ENCODE measurements at places on chromosomes 4 and X. TPM values are rescaled to one million over a fixed set of nuclear protein-coding genes. Genes with fewer than 3 reads are reported as not detected.

AREG gene
- total RNA-seq, result 173 TPM

RFC1 gene
- 25.2 TPM for total RNA-seq

GUCY1B1 gene
- not detected for total RNA-seq

ITIH6 gene
- 0.20 TPM for total RNA-seq

NLGN3 gene
- not detected for total RNA-seq

CFAP99 gene
- not detected for total RNA-seq

KLF8 gene
- total RNA-seq, result 1.5 TPM

GNL3L gene
- 43.2 TPM for total RNA-seq

NRK gene
- not detected for total RNA-seq

SASH3 gene
- total RNA-seq, result not detected

DNA sequence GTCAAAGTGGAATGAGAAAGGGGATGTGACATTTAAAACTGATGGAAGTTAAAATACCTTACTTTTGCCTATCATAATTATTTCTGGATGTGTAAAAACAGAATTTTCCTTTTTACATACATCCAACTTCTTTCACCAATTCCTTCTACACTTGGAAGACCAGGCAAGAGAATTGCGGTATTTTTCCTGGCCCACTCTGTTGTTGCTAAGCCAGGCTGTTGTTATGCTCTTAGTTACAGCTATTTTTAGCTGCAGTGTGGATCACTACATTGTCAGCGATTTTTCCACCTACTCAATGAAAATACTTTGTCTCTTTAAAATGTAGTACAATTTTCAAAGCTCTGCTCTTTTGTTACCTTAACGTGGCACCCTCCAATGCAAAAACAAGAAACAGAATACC is 43.4 kb downstream of the NKX6-1 start:
- DNase-seq, result no peak

- DNase-seq, result no peak
Measured at GRCh38 chr4:26369581-26369980, 48.8 kb downstream of the RBPJ start.

DNA sequence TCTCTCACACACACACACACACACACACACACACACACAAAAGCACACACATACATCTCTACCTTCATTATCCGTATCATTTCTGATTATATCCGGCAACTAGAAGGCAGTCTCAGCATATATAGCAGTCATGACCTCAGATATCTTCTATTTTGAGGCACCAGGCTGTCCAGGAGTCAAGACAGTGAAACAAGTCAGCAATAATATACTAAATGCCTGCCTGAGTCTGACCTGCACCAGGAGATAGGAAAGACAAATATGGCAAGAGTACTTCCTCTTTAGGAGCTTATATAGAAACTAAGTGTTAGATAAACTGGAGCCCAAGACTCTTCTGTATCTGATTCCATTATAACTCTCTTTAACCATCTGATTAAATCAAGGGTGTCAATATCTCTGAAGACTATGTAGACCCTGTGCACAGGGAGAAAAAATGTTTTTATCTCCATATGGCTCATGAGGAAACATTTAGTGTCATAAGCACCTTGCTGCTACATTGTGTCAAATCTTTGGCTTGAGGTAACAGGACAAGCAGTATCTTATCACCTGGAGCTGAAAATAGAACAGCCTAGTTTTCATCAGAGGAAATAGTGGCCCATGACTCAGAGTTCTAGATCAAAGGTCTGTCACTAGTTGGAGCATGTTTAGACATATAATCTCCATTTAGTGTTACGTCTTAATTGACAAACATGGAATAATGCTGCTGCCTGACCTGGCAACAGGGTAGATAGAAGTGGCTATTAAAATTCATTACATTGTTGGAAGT is 27.0 kb upstream of the FAM47B start:
- peak; percentile 55 for DNase-seq

- no peak for DNase-seq
Measured at GRCh38 chrX:16666541-16666940, 16.6 kb downstream of the S100G start.

DNA sequence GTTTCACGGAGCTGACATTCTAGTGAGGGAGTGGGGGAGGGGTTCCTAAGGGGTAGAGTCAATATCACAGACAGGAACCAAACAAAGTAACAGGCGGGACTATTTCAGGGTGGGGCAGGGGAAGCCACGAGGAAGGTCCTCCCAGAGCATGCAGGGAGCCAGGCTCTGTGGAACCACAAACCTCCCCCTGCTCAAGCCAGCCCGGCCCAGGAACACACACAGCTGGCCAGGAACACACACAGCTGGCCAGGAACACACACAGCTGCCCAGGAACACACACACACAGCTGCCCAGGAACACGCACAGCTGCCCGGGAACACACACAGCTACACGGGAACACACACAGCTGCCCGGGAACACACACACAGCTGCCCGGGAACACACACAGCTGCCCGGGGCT is 24.8 kb downstream of the EVC2 start:
- no peak for DNase-seq

DNA sequence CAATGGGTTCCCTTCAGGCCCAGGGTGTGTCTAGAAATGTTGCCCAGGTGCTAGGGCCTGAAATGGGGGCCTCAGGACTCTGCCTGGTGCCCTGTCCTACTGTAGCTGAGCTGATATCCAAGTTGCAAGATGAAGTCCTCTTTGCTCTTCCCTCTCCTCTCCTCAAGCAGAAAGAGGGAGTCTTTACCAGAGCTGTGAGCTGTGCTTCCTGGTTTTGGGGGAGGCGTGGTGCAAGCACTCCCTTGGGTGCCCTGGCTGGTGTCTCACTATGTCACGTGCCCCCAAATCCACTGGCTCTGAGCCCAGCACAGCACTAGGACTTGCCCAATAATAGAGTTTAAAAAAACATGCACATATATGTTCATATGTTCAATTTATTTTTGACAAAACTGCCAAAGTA is 29.3 kb upstream of the CT47A1 start:
- no peak for DNase-seq

GRCh38 chrX:75623535-75623934 is 100.7 kb upstream of the ZDHHC15 start:
- peak; percentile 8 for DNase-seq

DNA sequence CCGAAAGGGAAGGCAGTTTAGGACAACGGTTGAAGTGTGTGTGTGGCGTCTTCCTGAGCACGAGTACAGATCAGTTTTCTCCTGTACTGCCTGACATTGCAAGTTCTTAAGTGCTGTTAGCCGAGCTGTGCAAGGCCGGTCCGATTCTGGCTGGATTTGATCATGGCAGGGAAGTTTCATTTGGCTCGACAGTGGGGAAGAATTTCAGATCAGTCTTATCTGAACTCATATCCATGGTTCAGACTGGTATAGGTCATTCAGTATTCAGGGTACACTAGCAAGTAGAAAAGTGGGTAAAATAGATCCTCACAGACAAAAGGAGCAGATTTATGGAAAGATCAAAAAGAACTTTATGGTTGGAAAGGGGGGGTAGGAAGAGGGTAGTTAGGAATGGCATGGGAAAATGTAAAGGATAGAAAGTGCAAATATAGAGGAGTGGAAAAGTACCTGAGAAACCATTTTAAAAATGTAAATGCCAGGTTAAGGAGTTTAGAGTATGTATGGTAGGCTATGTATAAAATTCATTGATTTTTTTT is 716 bp downstream of the THAP9 start:
- DNase-seq, result no peak

GRCh38 chr4:4752576-4753401 is 106.7 kb upstream of the MSX1 start:
- no peak for DNase-seq

- DNase-seq, result no peak
Measured at GRCh38 chr4:42555828-42556227, 101.1 kb downstream of the ATP8A1 start.

GRCh38 chr4:122836941-122837340 is 10.3 kb downstream of the FGF2 start:
- DNase-seq, result no peak

DNA sequence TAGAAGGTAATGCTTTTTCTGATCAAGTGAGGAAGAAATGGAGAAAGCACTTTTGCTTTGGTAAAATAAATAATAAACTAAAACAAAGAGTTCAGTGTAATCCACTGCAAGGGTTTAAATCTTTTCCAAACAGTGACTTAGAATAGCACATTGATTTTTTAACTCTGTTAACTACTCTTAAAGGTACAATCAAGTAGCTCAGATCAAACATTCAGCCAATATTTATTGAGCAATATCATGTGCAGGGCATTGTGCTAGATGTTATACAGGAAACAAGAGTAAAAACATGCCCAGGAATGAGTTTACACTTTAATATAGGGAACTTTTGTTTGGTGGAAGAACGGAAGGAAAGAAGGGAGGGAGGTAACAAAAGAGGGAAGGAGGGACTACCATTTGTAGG is 479.8 kb downstream of the KLHL13 start:
- DNase-seq, result no peak

DNA sequence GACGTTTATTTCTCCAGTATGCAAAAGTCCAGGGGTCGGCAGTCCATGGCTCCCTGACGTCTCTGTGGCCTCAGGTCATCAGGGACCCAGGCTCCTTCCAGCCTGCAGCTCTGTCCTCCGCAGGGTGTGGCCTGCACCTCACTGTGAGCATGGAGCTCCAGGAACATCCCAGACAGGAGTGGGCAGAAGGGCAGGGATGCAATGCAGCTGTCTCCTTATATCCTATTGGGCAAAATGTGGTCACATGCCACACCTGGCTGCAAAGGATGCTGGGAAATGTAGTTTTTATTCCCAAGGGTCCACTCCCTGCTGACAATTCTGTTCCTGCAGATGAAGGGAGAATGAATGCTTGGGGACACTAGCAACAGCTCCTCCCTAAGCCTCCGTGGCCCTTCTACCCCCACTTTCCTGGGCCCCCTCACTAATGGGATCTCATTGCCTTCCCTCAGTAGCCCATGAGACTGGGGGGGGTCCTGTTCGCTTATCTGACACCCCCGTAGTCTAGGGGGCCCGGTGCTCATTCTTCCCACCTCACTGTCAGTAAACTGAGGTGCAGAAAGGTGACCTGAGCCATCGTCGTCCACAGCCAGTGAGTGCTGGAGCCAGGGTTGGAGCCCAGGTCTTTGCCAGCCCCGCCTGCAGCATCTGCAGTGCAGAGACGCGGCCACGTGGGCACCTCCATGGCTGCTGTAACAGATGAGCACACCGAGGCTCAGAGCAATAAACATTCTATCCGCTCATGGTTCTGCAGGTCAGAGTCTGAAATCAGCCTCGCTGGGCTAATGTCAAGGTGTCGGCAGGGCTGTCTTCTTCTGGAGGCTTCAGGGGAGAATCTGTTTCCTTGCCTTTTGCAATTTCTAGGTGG is 5.9 kb upstream of the GRPEL1 start:
- peak; percentile 79 for DNase-seq
